ENCODE measurements at places on chromosomes 1 and 21.

GRCh38 chr1:98054786-98055185 is 134.0 kb upstream of the DPYD start:
- DNase-seq = no peak

DNA sequence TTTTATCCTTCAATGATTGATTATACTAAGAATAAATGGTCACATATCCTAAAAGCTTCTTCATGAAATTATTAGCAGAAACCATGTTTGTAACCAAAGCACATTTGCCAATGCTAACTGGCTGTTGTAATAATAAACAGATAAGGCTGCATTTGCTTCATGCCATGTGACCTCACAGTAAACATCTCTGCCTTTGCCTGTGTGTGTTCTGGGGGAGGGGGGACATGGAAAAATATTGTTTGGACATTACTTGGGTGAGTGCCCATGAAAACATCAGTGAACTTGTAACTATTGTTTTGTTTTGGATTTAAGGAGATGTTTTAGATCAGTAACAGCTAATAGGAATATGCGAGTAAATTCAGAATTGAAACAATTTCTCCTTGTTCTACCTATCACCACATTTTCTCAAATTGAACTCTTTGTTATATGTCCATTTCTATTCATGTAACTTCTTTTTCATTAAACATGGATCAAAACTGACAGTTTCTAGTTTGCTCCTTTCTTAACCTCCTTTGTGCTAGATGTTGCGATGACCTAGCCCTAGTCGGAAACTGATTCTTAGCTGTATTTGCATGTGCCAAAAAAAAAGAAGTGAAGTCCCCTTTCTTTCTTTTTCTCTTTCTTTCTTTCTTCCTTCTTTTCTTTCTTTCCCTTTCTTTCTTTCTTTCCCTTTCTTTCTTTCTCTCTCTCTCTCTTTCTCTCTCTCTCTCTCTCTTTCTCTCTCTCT is 45.1 kb downstream of the MAP3K7CL start:
- no peak for DNase-seq

- DNase-seq = no peak
Measured at GRCh38 chr1:235093013-235093695, 35.5 kb downstream of the TOMM20 start.

- no peak for DNase-seq
Measured at GRCh38 chr1:67515324-67516080, 85.3 kb upstream of the SERBP1 start.

DNA sequence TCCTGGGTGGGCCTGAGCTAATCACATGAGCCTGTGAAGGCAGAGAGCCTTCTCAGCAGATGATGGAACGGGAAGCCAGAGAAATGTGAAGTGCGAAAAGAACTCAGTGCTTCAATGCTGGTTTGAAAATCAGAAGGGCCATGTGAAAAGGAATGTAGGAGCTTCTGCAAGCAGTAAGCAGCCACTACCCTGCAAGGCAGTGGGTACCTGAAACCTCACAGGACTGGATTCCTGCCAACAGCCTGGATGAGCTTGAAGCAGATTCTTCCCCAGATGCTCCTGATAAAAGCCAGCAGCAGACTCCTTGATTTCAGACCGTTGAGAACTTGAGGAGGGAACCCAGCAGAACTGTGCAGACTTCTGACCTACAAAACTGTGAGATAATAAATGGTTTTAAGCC is 158.6 kb downstream of the SYT2 start:
- DNase-seq = no peak
